ENCODE measurements at places on chromosomes 7 and 10. TPM values are rescaled to one million over a fixed set of nuclear protein-coding genes. Genes with fewer than 3 reads are reported as not detected.

- DNase-seq = no peak
- H3K4me1 ChIP-seq = no peaks in the 10 kb centered on the region
- no peaks in the 10 kb centered on the region for H3K27me3 ChIP-seq
Measured at GRCh38 chr7:49797987-49798660, 24.7 kb downstream of the VWC2 start.

GRCh38 chr10:62501547-62501946 is 127.4 kb downstream of the ZNF365 start:
- H3K36me3 ChIP-seq = no peaks in the 10 kb centered on the region
- H3K27ac ChIP-seq = no peak overlapping the region
- H3K27me3 ChIP-seq = no peaks in the 10 kb centered on the region
- no peak for DNase-seq
- H3K4me3 ChIP-seq = no peak overlapping the region
- no peaks in the 10 kb centered on the region for H3K4me1 ChIP-seq

DNA sequence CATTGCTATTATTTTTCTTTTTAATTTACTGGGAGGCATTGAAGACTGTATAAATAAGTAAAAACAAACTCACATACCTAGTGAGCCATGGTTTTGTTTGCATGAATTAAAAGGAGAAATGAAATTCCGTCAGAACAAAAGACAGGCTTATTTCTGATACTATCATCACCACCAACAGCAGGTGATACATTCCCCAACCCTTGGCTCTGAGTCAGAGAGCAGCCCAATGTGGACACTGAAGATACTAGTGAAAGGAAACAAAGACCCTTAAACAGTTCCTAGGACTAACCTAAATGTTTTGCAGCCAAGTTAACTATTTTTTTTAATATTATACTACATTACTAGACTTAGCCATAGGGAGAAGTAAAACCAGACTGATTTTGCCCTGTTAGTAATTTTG is 31.6 kb downstream of the CHRM2 start:
- H3K36me3 ChIP-seq = no peaks in the 10 kb centered on the region
- H3K4me1 ChIP-seq = no peaks in the 10 kb centered on the region
- H3K4me3 ChIP-seq = no peak overlapping the region
- no peak for DNase-seq

The HELLS gene
- 9.5 TPM for total RNA-seq

DNA sequence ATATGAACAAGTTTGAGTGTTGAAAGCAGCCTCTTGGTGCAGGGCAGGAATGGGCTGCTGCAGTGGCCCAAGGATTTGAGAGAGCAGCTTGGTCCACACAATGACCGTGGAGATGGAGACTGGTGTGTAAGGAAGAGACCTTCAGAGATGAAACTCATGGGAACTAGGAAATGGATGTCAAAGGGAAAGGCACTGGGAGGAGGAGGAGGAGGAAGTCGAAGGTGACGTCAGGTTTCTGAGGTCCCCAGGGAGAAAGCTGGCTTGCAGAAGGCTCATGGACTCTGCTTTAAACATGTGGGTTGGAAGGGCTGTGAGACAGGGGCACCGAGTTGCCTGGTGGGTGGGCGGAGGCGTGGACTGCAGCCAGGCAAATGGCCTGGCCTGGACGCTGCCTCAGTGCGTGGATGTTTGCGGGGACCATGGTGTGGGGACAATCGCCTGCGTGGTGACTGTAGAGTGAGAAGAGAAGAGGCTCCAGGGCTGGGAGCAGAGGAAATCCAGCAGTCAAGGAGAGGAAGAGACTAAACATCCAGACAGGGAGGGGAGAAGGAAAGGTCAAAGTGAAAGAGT is 14.6 kb downstream of the C10orf71 start:
- H3K27ac ChIP-seq = no peak overlapping the region
- peaks cover 13% of the 10 kb centered on the region for H3K4me1 ChIP-seq
- H3K27me3 ChIP-seq = no peaks in the 10 kb centered on the region
- no peak for DNase-seq
- no peaks in the 10 kb centered on the region for H3K36me3 ChIP-seq

DNA sequence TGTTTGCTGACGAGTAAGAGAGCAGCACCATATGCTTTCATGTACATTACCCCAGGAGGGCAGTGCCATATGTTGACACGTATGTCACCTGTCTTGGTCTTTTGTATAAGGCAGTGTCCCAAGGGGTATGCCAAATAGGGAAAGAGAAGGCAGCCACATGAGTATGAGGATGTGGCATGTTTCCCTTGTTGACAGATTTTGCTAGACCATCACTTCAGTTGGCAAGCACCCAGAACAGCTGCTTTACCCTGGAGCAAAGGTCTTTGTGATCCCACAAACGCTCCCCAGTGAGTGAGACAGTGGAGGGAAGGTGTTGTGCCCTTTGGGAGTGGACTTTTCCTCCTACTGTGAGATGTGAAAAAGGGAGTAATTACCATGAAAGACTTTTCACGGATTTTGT is 350.1 kb downstream of the ETV1 start:
- no peaks in the 10 kb centered on the region for H3K27me3 ChIP-seq
- H3K27ac ChIP-seq = no peak overlapping the region
- H3K4me3 ChIP-seq = no peak overlapping the region
- no peaks in the 10 kb centered on the region for H3K4me1 ChIP-seq

The LIPM gene
- not detected for total RNA-seq

GRCh38 chr10:46293228-46293627 is 6.4 kb downstream of the ANTXRL start:
- H3K36me3 ChIP-seq = no peaks in the 10 kb centered on the region
- no peaks in the 10 kb centered on the region for H3K27me3 ChIP-seq
- H3K27ac ChIP-seq = no peak overlapping the region

The LIPJ gene
- total RNA-seq = not detected

The CPA2 gene
- total RNA-seq = not detected

DNA sequence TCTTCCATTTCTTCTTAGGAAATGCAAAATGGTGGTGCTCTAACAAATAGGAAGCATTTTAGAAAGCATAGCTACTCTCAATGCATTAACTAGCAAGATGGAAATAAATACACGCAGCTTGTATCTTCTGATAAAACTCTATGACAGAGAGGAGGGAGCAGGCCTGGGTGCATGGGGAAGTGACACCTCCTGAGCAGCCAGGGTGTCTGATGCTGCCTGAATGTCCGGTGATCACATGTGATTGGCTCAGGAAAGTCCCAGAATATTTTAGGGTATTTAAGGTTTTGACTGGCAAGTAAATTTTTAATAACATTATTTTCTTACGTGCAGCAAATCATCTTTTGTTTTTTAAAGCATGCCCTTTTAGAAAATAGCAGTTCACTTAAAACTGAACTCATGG is 261.0 kb upstream of the KLF6 start:
- no peaks in the 10 kb centered on the region for H3K4me1 ChIP-seq
- no peaks in the 10 kb centered on the region for H3K36me3 ChIP-seq
- no peak overlapping the region for H3K27ac ChIP-seq
- no peak for DNase-seq
- H3K4me3 ChIP-seq = no peak overlapping the region

GRCh38 chr7:636396-636795 is 90.1 kb upstream of the DNAAF5 start:
- no peaks in the 10 kb centered on the region for H3K36me3 ChIP-seq
- peaks cover 8% of the 10 kb centered on the region for H3K4me1 ChIP-seq
- no peak overlapping the region for H3K27ac ChIP-seq
- no peaks in the 10 kb centered on the region for H3K27me3 ChIP-seq
- no peak overlapping the region for H3K4me3 ChIP-seq

DNA sequence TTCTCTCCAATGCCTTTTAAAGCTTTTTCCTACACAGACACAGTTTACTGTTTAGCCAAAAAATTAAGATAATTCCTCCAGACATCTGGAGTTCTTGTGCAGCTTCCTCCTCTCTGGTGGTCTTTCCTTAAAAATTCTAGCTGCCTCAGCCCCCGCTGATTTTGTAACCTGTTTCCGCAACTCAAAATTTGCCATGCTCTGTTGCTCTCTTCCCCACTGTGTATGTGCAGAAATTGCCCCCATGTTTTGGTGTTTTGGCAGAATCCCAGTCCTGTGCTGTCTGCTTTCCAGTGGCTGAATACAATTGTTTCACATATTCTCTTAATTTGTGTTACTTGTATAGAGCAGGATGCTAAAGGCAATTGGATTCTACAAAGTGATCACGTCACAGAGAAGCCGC is 151.7 kb upstream of the PRSS1 start:
- no peak for DNase-seq
- no peak overlapping the region for H3K4me3 ChIP-seq
- no peaks in the 10 kb centered on the region for H3K4me1 ChIP-seq
- no peaks in the 10 kb centered on the region for H3K27me3 ChIP-seq
- no peaks in the 10 kb centered on the region for H3K36me3 ChIP-seq

The AFAP1L2 gene
- total RNA-seq = 0.36 TPM

The BHLHA15 gene
- total RNA-seq = not detected

DNA sequence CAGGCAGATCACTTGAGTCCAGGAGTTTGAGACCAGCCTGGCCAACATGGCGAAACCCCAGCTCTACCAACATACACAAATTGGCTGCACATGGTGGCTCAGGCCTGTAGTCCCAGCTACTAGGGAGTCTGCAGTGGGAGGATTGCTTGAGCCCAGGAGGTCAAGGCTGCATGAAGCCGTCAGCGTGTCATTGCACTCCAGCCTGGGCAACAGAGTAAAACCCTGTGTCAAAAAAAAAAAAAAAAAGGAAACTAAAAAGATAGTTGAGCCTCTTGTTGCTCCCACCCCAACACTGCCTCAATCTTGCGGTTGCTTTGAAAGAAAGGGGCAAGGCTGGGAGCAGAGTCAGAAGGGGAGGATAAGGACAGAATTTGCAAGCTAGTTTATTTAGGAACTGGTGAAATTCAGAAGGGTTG is 69.9 kb downstream of the SYPL1 start:
- no peak for DNase-seq
- H3K27ac ChIP-seq = no peak overlapping the region
- H3K4me1 ChIP-seq = peaks cover 29% of the 10 kb centered on the region
- no peaks in the 10 kb centered on the region for H3K27me3 ChIP-seq
- H3K36me3 ChIP-seq = no peaks in the 10 kb centered on the region
- no peak overlapping the region for H3K4me3 ChIP-seq

The PCDH15 gene
- not detected for total RNA-seq

- peaks cover 35% of the 10 kb centered on the region for H3K27me3 ChIP-seq
- DNase-seq = no peak
- H3K27ac ChIP-seq = no peak overlapping the region
- peak overlapping the region; percentile 40 for H3K4me3 ChIP-seq
Measured at GRCh38 chr10:94403380-94404213, 1.3 kb downstream of the TBC1D12 start.

The PIK3CG gene
- total RNA-seq = 20.8 TPM

DNA sequence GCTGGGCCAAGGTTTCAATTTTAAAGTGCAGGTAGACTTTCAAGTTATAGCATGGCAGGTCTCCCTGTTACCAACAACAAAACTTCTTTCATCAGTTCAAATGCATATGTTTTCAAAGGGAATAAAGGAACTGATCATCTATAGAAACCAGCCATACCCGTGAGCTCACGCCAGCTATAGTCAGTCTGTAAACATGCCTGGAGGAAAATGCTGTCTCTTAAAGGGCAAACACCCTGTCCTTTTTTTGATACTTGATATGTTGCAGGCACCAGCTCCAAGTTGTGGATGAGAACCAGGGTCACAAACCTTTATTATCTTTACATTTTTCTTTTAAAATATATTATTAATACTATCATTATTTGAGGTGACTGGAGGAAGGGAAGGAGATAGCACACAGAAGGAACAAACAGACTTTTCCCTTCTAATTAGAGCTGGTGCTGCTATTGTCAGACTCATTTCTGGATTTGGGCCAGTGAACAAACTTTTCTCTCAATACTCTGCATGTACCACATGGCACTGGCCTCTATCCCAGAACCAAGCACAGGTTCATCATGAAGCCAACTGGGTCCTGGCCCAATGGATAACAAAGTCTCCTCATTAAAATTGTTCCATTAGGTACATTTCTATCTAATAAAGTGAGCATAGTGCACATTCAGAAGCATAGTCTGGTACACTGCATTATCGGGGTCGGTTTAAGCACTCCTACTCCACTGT is 1102.4 kb downstream of the SORCS3 start:
- no peaks in the 10 kb centered on the region for H3K4me1 ChIP-seq
- no peak for DNase-seq
- no peak overlapping the region for H3K27ac ChIP-seq
- no peak overlapping the region for H3K4me3 ChIP-seq

The UNCX gene
- total RNA-seq = not detected

GRCh38 chr10:60834401-60834800 is 56.1 kb downstream of the CDK1 start:
- no peak for DNase-seq
- H3K27ac ChIP-seq = no peak overlapping the region
- no peaks in the 10 kb centered on the region for H3K36me3 ChIP-seq
- H3K4me3 ChIP-seq = no peak overlapping the region

DNA sequence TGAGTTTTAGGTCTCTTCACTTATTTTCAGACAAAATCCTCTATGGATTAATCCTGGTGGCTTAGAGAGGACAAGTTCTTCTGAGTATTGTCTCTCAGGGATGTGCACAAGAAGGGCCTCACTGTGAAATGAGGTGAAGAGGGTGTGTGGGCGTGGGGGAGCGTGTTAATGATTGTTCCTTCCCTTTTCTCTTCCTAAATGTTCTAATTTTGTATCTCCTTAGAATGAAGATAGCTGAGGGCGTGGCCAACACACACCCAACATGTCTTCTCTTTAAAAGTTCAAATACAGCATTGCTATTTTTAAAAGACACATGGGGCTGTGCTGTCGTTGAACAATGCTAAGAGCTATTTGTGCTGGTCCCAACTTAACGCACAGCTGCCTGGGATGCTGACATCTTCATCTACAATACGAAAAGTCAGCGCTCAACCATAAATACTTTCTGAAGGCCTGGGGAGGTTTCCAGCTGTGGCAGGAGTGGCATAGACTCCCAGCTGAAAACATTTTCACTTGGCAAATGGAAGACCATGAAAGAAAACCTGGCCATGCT is 135.9 kb downstream of the JCAD start:
- no peak for DNase-seq
- H3K27ac ChIP-seq = no peak overlapping the region
- H3K27me3 ChIP-seq = peaks cover 15% of the 10 kb centered on the region
- H3K36me3 ChIP-seq = no peaks in the 10 kb centered on the region
- H3K4me3 ChIP-seq = no peak overlapping the region

DNA sequence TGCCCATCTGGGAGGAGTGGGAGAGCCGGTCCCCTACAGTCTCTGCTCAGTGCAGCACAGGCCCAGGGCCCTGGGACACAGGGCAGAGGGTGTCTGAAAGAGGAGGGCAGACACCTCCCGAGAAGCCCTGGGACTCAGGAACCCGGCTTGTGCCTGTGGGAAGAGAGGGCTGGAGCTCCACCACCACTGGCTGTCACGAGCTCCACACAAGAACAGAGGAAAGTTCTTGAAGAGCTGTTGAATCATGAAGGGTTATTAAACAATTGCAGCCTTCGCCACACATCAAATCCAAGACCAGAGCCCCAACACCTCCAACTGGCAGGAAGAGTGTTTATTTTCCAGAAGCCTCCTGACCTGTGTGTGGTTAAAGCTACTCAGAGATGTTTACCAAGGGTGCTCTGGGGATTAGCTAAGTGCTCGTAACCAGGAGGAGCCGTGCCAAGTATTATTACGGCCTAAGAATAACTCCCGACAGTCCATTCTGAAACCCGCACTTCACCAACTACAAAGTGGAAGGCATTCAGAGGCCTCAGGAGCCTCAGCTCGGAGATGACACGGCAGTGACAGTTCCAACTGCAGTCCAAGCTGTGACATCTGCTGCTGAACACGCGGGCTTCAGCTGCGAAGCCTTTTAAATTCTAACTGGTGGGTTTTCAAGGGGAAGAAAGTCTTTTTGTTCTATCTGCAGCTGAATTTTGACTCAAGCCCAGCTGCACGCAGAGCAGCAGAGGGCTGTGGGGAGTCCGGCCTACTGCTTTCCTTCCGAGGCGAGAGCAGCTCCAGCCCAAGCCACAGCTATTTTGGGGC is 75.1 kb downstream of the MAD1L1 start:
- H3K4me3 ChIP-seq = no peak overlapping the region
- DNase-seq = no peak
- no peaks in the 10 kb centered on the region for H3K4me1 ChIP-seq
- H3K36me3 ChIP-seq = peaks cover 4% of the 10 kb centered on the region

Measured in CD4-positive, alpha-beta T cell (primary cell).